ENCODE measurements at places on chromosomes 16 and 17. TPM values are rescaled to one million over a fixed set of nuclear protein-coding genes. Genes with fewer than 3 reads are reported as not detected.

ABCC11 gene
- total RNA-seq: 0.21 TPM

PRSS53 gene
- total RNA-seq: 0.64 TPM

PHOSPHO1 gene
- 1.1 TPM for total RNA-seq

TCAP gene
- 1.0 TPM for total RNA-seq

MT4 gene
- not detected for total RNA-seq

CLEC3A gene
- total RNA-seq: not detected

Measured in A549 treated with dexamethasone at 1 μM for 4 hours (cell line).